ENCODE measurements at places on chromosomes 16 and 17. TPM values are rescaled to one million over a fixed set of nuclear protein-coding genes. Genes with fewer than 3 reads are reported as not detected.
A peak's percentile ranks its signal among the peaks of the same experiment; 100 is the strongest.

OR1A1 gene
- total RNA-seq = not detected

GOT2 gene
- total RNA-seq = 117 TPM

TPSD1 gene
- 0.64 TPM for total RNA-seq

DNA sequence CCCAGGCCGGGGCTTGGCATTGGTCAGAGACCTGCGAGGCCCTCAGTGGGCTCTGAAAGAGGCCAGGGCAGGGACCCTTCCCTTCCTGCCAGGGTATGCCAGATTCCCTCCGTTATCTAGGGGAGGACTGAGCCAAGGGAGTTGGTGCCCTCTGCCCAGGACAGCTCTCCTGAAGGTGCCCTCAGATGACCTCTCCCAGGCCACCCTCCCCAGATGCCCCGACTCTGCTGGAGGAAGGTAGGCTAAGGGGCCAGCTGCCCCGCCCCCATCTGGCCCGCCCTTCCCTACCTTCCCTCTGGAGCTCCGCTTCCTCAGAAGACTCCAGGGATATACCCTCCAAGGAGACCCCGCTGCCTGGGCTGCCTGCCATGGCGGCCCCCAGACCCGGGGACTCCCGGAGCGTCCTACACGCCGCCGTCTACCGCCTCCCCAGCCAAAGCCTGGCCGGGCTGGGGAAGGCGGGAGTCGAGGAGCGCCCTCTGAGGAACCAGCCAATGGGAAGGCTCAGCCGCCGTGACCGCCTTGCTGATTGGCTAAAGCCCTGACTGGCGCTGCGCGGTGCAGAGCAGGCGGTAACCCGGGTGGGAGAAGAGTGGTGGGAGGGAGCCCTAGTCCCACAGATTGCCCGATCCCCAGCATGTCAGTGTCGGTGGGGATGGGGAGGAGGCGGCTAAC lies 7.0 kb downstream of the MPP2 start:
- DNase-seq = peak; percentile 85

- no peak for DNase-seq
Measured at GRCh38 chr17:17350491-17351355, 47.5 kb downstream of the NT5M start.

Measured in colonic mucosa (tissue), 4 donors.